ENCODE measurements at places on chromosomes 4 and X.

DNA sequence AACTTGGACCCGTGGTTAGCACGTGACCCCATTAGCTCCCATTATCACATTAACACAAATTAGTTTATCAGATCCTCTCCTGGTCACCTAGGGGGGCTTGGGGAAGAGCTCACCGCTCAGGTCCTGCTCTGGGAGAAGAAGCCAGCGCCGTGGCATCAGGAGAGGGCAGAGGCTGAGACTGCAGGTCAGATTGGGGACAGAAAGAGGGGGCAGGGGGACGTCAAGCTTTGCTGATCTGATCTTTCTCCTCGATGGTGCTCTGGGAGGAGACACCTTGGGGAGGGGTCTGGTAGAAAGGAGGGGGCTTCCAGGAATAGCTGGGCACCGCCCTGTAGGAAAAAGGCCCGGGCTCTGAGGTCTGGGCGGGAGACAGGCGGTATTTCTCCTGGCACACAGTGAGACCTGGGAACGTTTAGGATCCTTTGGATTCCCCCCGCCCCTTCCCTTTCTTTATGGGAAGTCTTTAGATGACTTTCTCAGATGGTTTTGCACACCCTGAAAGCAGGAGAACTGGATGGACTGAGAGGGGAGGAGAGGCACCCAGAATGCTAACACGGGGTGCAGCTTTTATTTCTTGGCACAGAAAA is 9.1 kb upstream of the ELF4 start:
- DNase-seq = no peak

DNA sequence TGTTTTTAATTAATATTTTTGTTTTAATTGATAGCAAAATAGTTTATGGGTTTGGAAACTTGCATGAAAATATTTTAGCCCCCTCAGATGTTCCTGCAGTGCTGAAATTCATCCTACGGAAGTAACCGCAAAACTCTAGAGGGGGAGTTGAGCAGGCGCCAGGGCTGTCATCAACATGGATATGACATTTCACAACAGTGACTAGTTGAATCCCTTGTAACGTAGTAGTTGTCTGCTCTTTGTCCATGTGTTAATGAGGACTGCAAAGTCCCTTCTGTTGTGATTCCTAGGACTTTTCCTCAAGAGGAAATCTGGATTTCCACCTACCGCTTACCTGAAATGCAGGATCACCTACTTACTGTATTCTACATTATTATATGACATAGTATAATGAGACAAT is 40.4 kb downstream of the MAP7D3 start:
- DNase-seq = no peak

DNA sequence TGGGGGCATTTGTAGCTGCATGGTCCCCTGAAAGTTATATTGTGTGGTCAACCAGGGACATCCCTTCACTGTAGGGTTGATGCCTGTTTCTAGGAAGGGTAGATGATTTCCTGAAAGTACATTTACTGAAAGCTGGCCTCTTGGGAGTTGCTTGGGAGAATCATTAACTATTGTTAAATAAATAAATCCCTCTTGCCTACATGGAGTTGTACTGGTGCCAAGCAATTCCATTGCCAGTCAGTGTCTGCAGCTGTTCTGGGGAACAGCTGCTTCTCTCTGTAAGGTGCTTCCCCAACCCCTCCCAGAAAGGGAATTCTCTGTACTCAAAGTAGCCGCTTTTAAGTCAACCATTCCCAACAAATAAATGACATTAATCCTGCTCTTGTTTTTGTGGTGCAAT is 51.1 kb downstream of the C4orf51 start:
- no peak for DNase-seq

DNA sequence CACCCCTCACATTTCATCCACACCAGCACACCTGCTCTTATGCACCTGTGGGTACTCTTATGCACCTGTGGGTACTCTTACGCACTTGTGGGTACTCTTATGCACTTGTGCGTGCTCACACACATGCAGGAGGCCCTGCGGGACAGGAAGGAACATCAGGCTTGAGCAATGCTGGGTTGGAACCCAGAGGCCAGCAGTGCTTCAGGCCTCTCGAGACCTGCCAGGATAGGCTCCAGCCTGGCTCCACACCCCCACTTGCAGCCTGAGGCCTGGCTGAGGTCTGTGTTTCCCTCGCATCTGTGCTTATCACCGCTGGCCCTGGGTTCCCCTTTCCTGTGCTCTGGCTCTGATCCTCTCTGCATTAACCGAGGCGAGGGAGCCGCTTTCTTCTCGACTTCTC is 34.7 kb downstream of the SORCS2 start:
- DNase-seq = no peak

- DNase-seq = no peak
Measured at GRCh38 chr4:107685740-107686139, 34.3 kb downstream of the PAPSS1 start.

GRCh38 chrX:138708268-138708667 is 3.2 kb downstream of the FGF13 start:
- DNase-seq = no peak

GRCh38 chr4:52751487-52751911 is 274 bp upstream of the ERVMER34-1 start:
- DNase-seq = no peak

- DNase-seq = no peak
Measured at GRCh38 chrX:106959901-106960300, 39.7 kb downstream of the CLDN2 start.

DNA sequence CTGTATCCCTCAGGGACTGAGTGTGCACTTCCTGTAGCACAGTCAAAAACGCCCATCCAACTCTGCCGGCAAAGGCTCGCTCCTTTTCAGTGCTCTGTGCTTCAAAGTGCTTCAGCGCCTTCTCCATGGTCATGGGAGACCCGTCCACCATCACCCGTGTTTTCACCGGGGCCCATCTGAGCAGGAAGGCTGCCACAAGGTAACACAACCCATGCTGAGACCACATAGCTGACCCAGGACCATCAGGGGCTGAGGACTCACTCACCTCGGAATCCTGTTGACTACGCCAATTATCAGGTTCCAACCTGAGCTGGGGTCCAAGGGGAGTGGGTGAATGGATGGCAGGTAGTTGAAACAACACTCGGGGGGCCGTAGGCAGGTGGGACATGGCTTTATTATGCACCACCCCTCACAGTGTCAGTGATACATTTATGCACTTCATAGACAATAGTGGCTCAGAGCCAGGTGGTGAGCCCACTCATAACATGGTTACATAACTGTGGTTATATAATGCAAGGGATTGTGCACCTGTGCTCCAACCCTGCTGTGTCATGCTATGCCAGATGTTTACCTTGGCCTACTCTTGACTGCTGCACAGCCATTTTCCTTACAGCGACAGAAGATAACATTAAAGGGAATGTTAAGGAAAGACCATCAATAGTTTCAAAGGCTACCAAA is 227.8 kb downstream of the ADGRL3 start:
- DNase-seq = no peak

- no peak for DNase-seq
Measured at GRCh38 chrX:139881572-139881971, 51.3 kb downstream of the ATP11C start.

GRCh38 chr4:24795666-24796381 is 451 bp downstream of the SOD3 start:
- DNase-seq = no peak

DNA sequence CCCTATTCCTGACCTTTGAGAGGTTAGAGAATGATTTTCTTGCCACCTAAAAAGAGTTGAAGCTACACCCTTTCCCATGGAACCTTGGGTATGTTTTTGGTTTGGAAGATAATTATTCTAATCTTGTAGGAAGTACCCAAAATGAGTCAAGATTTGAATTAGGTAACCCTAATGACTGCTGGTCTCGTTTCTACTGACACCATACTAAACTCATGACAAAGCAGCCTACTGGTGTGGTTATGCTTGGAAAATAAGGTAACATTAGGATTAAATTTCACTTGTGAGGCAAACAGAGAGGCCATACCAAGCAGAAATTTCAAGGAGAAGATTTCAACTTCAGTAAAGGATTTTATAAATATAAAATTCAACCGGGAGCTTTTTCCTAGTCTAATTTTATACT is 107.9 kb downstream of the FBXW7 start:
- DNase-seq = no peak

Data from activated naive CD4-positive, alpha-beta T cell (primary cell).